ENCODE measurements at places on chromosomes 2 and 18.

DNA sequence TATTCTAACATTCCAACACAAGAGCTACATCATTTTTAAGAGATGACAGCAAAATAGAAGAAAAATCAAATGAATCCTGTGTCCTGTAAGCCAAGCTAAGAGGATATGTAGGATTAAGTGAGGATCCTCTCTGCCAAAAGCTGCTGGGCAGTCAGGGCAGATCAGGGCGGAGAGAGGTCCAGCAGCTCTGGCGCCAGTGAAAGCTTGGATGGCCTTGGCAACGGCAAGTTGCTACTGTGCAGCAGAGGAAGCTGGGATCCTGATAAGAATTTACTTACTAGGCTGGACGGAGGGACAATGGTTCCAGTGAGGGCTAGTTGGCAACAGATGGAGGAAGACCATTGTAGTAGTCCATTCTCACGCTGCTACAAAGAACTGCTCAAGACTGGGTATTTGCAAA is 391.5 kb downstream of the XIRP2 start:
- no peak for DNase-seq

DNA sequence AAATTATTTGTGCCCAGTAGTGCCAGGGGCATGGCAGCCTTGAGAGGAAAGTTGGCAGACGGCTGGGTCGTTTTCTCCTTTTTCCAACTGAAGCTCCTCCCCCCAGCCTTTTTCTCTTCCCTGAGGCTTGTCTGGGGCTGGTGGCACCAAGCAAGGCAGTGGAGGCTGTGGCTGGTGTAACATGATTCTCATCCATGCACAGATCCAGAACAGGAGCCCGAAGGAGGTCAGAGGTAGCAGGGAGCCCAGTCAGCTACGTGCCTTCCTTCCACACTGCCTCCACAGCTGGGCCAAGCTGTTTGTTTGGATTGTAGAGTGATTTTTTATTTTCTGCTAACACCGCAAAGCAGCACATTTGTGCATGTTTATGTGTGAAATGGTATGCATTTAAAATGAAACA is 170.3 kb upstream of the MGAT5 start:
- DNase-seq = no peak

GRCh38 chr18:21167641-21168377 is 56.2 kb upstream of the ROCK1 start:
- DNase-seq = no peak

- peak; percentile 27 for DNase-seq
Observed at GRCh38 chr2:182077448-182078142, 91.9 kb downstream of the PPP1R1C start.

GRCh38 chr18:50075772-50076171 is 119.2 kb downstream of the MYO5B start:
- no peak for DNase-seq

- peak; percentile 30 for DNase-seq
Observed at GRCh38 chr18:59834267-59834666, 65.5 kb upstream of the PMAIP1 start.

GRCh38 chr2:85444629-85445172 is 26.2 kb downstream of the SH2D6 start:
- no peak for DNase-seq

DNA sequence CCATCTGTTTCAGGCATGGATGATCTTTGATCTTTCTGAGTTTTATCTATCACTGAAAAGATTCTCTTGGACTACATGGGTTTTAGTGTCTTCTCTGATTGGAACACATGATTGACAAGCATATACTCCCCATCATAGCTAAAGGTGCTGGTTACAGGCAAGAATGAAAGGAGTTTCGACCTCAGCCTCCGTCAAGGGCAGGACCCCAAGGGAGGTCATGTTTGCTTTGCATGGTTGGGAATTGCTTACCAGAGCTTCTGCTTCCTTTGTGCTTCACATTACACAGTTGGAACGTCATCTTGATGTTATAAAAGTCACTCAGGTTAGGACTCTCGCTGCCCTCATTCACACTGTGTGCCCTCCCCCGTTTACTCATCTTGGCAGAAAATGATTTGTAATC is 287.7 kb downstream of the PIK3C3 start:
- DNase-seq = no peak

DNA sequence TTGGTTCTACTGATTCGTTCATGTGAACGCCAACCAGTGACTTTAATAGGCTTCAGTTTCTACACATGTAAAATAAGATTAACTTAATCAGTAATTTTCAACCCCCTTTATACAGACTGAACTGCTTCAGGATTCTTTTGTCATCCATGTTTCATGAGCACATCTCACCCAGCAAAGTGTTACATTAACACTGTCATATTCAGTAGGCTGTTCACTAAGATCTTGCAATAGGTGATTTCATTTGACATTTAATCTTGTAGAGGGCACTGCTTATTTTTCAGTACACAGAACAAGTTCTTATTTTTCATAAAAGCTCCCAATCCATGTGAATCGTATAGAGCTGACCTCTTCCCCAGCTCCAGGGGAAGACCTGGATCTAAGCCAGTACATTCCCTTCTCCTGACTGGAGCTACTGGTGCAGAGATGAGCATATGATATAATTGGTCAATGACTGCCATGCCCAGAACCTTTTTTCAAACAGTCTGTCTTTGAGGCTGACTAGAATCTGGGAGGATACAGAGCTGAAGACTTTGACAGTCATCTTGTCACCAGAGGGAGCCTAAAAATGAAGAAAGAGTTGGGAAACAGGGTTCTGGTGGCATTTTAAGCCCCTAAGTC is 72.2 kb upstream of the CHRNA1 start:
- DNase-seq = no peak

- DNase-seq = no peak
Observed at GRCh38 chr2:66526180-66526579, 91.3 kb downstream of the MEIS1 start.

DNA sequence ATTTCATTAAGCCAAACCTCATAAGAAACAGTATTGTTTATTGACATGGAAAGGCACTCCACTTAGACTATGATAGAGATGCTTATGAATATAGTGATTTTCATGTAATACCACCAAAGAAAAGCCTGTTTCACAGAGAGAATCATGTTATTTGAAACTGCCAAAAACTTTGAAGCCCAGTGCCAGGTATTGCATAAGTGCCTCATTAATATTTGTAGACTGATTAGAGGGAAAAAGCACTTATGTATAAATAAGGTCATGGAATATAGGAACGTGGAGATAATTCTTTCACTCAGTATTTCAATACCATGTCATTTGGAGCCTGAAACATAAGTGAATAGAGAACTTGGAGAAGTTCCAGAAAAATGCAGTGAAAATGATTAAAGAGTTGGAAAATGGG is 162.6 kb upstream of the CRIM1 start:
- no peak for DNase-seq

- no peak for DNase-seq
Observed at GRCh38 chr2:236241181-236242056, 22.8 kb downstream of the ASB18 start.

GRCh38 chr2:116319935-116320334 is 1494.6 kb upstream of the DDX18 start:
- no peak for DNase-seq

DNA sequence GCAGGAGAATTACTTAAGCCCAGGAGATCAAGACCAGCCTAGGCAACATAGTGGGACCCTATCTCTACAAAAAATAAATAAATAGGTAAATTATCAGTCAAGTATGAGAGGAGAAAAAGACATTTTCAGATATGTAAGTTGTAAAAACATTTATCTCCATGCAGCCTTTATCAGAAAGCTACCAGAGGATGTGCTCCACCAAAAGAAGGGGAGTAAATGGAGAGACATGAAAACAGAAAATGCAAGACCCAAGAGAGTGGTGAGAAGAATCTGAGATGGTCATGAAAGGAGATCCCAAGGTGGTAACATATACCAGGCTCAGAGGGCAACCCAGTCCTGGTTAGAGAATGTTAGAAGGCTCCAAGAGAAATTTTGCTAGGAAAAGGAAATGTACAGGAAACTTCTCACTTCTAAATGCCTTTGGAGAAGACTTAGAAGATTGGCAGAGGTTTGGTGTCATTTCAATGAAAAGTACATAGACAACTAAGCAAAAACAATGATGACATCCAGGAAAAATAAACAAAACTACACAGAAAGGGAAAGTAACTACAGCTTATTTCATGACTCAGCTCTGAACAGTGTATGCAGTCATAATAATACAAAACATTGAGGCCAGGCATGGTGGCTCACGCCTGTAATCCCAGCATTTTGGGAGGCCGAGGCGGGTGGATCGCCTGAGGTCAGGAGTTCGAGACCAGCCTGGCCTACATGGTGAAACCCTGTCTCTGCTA is 19.5 kb downstream of the CIB4 start:
- DNase-seq = no peak

DNA sequence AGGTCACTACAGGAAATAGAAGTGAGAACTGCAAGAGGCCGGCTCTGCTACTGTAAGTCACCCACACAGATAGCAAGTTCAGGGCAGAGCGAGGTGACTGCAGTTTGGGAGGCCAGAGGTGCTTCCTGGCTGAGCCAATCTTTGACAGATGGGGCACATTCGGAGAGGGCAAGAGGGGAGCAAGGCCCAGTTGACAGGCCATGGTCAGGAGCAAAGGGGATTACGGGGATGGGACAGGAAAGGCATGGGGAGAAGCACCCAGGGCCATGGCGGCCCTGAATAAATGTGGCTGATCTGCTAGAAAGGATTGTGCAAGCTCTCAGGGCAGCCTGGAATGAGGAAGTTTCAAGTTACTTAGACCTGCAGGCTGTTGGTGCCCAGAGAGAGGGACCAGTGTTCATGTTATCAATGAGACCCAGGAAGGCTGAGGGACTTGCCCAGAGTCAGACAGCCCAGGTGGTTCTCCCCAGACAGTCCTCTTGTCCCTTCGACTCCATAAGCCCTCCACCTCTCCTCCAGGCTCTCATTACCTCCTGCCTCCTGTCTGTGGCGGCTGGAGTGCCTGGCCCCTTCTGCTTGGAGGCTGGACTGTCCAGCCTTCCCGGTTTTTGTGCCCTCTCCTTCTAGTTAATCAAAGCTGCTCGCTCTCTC is 123.3 kb downstream of the CTIF start:
- no peak for DNase-seq

DNA sequence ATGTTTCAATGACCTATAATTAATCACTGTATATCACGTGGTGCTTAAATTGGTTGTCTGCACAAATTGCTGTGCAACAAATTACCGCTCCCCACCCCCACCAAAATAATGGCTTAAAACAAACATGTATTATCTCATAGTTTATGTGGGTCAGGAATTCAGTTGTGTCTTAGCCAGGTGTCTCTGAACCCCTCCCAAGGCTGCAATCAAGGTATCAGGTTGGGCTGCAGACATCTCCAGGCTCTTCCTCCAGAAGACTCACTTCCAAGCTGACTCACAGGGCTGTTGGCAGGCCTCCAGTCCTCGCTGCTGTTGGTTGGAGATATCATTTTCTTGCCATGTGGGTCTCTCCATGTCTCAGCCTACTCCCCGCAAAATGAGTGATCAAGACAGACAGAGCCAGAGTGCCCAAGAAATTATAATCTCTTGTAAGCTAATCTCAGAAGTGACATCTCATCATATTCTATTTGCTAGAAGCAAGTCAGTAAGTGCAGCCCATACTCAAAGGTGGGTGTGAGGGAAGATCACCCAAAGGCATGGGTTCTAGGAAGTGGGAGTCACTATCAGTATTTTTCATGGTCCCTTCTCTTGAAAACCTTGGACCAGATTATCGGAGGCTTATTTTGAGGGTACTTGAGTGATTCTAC is 38.4 kb downstream of the SPC25 start:
- DNase-seq = no peak

- DNase-seq = no peak
Observed at GRCh38 chr18:51907687-51908597, 432.1 kb upstream of the DCC start.

DNA sequence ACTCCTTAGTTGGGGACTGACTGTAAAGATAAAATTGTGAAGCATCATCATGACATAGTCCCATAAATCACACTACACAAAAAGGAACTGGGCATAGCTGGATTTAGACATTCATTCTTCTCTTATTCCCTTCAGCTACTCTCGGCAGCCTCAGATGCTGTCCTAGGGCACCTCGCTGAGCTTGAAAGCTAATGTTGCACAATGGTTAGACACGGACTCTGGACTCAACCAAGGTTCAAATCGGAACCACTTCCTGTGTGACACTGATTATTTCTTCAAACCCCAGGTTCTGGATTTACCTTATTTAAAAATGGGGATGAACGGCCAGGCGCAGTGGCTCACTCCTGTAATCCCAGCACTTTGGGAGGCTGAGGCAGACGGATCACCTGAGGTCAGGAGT is 89.8 kb downstream of the CCBE1 start:
- DNase-seq = no peak

DNA sequence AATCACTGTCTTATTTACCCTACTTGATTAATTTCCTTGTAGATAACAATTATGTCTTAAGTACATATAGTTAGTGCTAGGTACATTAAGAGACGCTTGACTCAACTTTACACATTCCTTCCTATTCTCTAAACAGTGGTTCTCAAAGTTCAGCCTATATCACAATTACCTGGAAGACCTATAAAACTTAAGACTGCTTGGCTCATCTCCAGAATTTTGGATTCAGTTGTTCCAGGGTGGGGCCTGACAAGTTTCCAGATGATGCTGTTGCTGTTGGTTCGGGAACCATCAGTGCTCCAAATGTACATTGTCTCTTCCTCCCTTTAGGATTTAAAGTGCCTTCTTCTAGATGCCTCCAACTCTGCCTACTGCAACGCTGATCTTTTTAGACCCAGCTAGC is 4.0 kb downstream of the PPP3R1 start:
- no peak for DNase-seq

DNA sequence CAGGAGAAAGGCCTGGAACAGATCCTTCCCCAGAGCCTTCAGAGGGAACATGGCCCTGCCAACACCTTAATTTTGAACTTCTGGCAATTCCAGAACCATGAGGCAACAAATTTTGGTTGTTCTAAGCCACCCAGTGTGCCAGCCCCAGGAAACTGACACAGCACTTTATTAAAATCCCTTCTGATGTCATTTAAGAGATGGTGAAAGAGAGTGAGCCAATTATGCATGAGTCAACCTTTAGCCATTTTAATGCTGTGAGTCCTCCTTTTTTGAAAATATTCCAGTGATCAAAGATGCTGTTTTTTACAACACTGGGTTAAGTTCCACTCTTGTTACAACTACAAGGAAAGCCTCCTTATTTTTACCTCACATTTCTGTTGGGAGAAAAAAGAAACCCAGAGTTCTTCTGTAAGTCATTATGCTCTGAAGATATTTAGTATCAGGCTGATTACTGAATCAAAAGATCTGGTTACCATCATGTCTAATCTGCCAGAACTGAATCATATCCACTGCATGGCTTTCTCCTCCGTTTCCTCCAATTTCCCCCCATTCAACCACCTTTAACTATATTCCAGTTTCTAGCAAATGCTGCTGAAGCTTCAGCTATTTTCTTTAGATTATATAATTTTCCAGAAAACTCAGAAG is 235.4 kb downstream of the TXNL1 start:
- DNase-seq = no peak
